ENCODE measurements at places on chromosomes 6 and 20.

- DNase-seq, result no peak
Measured at GRCh38 chr20:48889140-48889790, 32.2 kb upstream of the ARFGEF2 start.

- DNase-seq, result no peak
Measured at GRCh38 chr6:124512431-124512830, 449.8 kb upstream of the RNF217 start.

- DNase-seq, result peak; percentile 60
Measured at GRCh38 chr6:135179920-135180541, 1.1 kb upstream of the MYB start.

DNA sequence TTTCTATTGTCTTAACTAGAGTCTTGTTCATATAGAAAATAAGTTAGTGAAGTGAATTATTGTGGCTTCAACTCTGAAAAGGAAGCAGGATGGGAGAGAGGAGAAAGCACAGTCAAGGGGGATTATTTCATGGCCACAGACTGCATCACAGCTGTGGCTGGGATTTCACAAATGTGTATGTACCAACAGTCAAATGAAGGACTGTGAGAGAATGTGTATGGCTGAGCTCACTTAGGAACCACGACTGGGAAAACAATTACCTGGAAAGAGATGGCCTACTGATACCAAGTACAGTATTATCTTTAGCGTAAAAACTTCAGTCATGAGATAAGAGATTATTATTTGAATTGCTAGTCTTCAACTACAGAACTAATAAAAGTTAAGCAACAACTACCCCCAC is 54.9 kb downstream of the SESN1 start:
- DNase-seq, result no peak

GRCh38 chr6:33641144-33641543 is 20.0 kb downstream of the ITPR3 start:
- no peak for DNase-seq

DNA sequence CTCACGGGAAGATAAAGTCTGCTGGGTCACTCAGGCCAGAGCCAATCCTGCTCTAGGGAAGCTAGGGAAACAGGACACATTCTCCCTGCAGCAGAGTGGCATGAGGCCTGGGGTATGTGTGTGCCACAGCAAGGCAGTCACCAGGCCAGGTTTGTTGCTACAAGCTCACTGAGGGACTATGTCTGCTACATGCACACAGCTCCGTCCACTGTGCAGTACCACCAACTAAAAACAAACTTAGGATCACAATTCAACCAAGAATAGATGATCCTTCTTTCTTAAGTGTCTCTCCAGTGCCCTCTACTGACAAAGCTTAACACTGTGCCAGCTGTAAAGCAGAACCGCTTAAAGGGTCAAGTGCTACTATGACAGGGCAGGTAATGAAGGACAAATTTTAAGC is 192.5 kb downstream of the PTPRK start:
- DNase-seq, result peak; percentile 49
